ENCODE measurements at places on chromosomes 1 and 21.

DNA sequence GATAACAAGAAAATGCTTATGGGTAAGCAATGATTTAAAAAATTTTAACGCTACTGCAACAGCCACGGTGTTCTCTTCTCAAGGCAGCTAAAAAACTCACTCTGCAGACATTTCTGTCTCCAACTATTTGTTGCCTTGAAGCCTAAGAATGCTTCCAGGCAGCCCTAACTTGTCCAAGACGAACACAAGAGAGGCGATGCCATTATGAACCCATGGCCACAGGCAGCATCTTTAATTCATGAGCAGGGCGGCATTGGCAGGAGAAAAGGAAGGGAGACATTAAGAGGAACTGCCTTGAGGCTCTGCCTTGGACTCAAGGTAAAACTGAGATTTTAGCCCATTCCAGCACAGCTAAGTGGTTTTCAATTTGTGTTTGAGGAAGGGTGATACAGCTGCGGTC, 67.5 kb downstream of the KCND3 start:
- no peak for DNase-seq

- no peak for DNase-seq
These were observed 415.5 kb downstream of the RPS6KC1 start for GRCh38 chr1:213466541-213466940.

- peak; percentile 86 for DNase-seq
These were observed 21.8 kb downstream of the SLC27A3 start for GRCh38 chr1:153796786-153797659.

DNA sequence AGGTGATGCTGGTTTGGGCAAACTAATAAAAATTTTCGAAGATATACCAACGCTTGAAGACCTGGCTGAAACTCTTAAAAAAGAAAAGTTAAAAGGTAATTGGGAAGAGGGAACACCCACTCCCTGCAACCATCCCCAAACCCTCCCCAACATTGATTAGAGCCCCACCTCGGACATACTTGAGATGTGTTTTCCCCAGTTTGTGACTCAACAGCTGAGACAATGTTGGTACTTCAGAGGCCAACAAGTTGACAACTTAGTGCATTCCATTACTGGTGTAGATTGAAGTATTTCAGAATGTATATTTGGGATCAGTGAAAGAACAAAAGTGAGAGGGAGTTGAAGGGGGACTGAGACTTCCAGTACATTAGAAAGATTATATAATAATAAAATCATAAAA, 5.1 kb downstream of the IFI16 start:
- no peak for DNase-seq

DNA sequence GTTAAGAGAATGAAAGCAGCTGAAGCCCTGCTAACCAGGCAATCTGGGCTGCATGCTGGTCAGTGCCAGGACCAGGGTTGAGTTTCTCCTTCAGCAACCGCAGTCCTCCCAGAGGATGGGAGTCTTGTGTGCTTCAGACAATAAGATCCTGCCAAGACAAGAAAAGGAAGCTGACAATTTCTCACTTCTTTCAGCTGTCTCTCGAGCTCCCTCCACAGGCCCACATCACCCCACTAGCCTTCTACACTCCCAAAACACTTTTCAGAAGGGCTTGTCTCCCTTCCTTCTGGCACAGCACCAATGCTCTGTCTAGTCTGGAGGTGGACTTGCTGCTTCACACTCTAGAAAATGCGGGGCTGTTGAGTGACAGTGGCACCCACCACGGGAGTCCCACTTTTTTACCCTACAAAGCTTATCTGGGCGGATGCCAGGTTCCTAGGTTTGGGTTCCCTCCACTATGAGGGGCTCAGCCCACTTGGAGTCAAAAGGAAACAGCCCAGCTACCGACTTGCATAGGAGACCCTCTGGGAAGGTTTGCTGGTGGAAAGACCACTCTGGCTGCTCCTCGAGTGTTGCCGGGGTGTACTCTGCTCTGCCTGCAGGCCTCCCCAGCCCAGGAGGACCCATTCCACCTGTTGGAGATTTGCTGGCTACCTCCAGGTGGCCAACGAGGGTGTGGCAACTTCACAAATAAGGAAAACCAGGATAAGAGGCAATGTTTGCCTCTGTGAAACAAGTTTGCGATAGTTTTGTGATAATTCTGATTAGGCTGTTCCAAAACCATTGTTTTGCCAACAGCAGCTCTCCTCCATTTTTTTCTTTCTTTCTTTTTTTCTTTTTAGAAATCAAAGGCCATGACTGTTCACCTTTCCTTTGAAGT, 68.9 kb downstream of the TENT5C start:
- peak; percentile 80 for DNase-seq

Measured in K562 (cell line).